Activated CD8-positive, alpha-beta memory T cell treated with anti-CD3 and anti-CD28 coated beads for 4 hours (primary cell): ENCODE measurements at places on chromosomes 4 and X.

DNA sequence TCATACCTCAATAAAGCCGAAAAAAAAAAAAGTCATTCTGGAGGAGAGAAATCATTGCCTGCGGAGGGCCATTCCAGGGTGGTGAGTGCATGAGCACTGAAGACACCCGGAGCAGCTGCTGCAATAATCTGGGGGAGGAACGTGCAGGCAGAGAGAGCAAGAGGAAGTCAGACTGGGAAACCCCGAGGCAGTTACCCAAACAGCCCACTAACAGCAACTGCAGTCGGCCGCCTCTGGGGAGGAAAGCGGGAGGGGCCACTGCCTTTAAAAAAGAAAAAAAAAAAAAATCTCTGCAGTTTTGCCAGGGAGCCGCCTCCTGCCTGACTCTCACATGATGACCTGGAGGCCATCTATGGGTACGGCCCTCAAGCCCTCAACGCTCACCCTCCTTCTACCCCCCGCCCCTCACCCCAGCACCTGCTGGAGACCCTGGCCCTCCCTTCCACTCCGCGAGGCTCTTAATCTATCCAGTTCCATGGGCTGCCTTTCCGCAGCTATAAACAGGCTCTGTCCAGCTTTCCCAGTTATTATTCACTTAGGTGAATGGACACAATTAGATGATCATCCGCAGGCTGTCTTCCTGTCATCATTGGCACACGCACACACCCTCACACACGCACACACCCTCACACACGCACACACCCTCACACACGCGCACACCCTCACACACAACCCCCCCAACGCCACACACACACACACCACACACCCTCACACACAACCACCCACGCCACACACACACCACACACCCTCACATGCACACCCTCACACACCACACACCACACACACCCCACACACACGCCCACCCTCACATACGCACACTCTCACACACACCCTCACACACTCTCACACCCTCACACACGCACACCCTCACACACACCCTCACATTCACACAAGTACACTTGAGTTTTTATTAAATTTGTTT, 3.4 kb upstream of the AVPR2 start:
- DNase-seq = peak; percentile 29

GRCh38 chr4:174216799-174217272, 66.6 kb downstream of the FBXO8 start:
- no peak for DNase-seq

GRCh38 chr4:90113881-90114457, 13.2 kb upstream of the CCSER1 start:
- no peak for DNase-seq

GRCh38 chrX:118528071-118528737, 32.6 kb downstream of the DOCK11 start:
- no peak for DNase-seq

DNA sequence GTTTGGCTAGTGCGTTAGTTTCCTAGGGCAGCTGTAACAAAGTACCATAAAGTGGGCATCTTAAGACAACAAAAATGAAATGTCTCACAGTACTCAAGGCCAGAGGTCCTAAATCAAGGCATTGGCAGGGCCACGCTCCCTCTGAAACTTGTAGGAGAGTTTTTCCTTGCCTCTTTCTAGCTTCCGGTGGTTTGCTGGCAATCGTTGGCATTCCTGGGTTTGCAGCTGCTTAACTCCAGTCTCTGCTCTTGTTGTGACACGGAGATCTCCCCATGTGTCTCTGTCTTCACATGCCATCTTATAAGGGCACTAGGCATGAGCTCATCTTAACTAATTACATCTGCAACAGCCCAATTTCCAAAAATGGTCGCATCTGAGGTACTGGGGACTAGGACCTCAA, 362.0 kb upstream of the BOD1L1 start:
- no peak for DNase-seq

DNA sequence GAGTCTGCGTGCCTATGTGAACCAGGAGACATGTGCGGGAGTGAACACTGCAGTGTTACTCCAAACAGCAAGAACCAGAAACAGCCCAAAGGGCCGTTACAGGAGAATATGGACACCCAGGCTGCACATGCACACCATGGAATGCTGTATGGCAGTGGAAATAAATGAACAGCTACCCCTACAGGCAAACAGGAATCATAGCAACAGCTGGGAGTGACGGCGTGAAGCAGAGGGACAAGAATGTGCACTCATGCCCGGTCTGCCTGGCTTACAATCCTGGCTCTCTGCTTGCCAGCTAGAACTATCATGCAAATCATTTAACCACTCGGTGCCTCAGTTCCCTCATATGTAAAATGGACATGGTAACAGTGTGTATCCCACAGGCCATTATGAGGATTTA, 16.6 kb downstream of the GPKOW start:
- no peak for DNase-seq

DNA sequence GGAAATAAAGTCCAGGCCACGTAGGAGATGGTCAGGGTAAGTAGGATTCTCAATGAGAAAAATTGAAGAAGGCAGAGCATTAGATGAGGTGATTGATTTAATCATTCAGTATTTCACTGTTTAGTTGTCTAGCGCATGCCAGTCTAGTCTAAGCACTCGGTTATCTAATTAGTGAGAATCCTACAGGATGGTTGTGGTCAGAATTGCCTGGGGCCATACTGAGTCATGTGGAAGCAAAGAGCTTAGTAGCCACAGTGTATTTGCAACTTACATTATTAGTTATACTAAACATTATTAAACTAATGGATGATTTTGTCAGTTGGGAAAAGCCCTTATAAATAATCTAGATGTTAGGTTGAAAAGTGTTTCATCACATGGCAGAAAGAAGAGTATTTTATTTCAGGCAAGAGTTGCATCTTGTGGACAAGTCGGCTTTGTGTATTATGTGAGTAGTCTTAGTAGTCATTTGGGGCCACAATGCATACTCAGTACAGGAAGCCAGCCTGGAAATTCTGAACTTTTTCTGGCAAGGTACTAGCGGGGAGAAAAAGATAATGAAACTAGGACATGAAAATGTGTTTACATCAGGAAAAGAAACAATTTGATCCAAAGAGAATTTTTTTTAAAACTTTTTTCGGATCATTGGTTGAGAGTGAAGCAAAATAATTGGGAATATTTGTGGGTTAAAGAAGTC, 31.9 kb downstream of the CPEB2 start:
- DNase-seq = no peak

DNA sequence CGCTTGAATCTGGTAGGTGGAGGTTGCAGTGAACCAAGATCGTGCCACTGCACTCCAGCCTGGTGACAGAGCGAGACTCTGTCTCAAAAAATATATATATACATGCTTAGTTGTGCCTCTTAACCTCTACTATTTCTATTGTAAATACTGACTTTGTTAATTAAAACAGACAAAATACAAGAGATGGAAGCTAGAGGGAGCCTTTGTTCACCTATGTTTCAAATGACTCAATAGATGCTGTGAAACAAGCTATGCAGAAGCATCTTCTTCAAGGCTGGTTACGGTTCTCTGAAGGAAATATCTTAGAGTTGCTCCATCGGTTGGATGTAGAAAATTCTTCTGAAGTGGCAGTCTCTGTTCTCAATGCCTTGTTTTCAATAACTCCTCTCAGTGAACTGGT, 6.2 kb downstream of the NCAPG start:
- DNase-seq = no peak

DNA sequence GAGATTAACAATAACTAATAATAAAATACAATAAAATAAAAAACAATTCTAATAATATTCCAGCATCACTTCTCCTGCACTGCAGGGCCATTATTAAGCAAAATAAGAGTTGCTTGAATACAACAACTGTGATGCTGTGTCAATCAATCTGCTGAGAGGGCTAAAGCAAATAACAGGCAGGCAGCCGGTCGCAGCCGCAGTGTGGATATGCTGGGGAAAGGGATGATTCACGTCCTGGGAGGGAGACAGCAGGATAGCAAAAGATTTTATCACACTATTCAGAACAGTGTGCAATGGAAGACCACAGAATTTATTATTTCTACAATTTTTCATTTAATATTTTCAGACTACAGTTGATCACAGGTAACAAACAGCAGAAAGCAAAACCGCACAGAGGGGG, 76.5 kb upstream of the SMARCAD1 start:
- DNase-seq = no peak

- no peak for DNase-seq
These were observed 147.2 kb upstream of the BCOR start for GRCh38 chrX:40244980-40245379.

- no peak for DNase-seq
These were observed 1262.7 kb upstream of the PABPC4L start for GRCh38 chr4:135464311-135464710.

GRCh38 chrX:148385471-148385870, 114.9 kb upstream of the AFF2 start:
- no peak for DNase-seq

GRCh38 chr4:61049018-61049417, 151.1 kb upstream of the ADGRL3 start:
- DNase-seq = no peak

- DNase-seq = no peak
These were observed 15.1 kb downstream of the CSF2RA start for GRCh38 chrX:1283741-1284140.

GRCh38 chr4:37740546-37740945, 54.4 kb upstream of the RELL1 start:
- no peak for DNase-seq

- DNase-seq = no peak
These were observed 137.6 kb downstream of the DCK start for GRCh38 chr4:71130827-71131603.

- DNase-seq = no peak
These were observed 3.0 kb upstream of the PHOX2B start for GRCh38 chr4:41751449-41752061.

DNA sequence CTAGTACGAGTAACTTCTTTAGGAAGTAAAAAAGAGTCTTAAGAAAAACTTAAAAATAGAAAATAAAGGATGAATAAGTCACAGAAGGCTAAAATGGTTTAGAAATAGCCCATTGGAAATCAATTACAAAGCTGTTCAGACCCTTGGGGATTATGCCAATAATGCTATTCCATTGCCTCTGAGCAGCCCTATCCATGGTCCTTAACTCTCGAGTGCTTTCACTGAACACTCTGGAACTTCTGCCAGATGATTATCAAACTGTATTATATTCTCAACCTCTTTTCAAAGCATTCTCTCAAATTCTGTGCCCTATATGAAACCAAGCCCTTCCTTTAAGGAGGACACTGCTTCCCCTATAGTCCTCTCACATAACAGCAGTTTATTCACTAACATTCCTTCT, 17.0 kb downstream of the SLC9B1 start:
- DNase-seq = no peak

DNA sequence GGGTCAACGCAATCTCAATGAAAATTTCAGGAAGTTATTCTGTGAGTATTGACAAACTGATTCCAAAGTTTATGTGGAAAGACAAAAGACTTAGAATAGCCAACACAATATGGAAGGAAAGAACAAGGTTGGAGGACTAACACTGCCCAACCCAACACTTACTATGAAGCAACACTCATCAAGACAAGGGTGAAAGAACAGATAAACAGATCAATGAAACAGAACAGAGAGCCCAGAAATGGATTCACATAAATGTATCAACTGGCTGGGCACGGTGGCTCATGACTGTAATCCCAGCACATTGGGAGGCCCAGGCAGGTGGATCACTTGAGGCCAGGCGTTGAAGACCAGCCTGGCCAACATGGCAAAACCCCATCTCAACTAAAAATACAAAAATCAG, 41.2 kb downstream of the FRYL start:
- no peak for DNase-seq

DNA sequence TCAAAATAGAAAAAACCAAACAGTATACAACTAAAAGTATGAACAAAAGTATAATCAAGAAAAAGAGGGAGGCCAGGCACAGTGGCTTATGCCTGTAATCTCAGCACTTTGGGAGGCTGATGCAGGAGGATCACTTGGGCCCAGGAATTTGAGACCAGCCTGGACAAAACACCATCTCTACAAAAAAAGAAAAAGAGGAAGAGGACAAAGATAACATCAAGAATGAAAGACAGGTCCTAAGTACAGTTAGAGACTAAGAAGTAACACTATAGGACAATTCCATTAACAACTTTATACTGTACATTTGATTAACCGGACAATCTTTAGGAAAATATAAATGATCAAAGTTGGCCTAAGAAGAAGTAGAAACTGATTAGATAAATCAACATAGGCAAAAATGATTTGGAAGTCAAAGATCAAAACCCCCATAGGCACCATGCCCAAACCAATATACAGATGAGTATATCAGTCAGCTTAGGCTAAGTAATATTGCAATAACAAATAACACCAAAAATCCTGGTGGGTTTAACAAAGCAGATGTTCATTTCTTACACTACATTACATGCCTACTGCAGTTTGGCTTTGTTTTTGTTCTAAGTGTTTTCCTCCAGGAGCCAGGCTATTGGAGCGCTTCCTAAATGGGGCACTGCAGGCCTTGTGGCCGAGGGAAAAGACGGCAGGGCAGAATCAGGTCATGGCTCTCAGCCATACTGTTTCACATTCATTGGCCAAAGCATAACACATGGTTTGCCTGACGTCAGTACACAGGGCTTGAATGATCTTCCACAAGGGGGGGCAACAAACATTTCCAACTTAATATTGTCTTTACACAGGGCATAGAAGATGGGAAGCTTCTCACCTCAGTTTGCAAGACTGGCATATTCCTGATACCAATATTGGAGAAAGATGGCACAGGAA, 42.2 kb upstream of the HGFAC start:
- no peak for DNase-seq

GRCh38 chr4:3307891-3308575, 15.2 kb downstream of the RGS12 start:
- no peak for DNase-seq

DNA sequence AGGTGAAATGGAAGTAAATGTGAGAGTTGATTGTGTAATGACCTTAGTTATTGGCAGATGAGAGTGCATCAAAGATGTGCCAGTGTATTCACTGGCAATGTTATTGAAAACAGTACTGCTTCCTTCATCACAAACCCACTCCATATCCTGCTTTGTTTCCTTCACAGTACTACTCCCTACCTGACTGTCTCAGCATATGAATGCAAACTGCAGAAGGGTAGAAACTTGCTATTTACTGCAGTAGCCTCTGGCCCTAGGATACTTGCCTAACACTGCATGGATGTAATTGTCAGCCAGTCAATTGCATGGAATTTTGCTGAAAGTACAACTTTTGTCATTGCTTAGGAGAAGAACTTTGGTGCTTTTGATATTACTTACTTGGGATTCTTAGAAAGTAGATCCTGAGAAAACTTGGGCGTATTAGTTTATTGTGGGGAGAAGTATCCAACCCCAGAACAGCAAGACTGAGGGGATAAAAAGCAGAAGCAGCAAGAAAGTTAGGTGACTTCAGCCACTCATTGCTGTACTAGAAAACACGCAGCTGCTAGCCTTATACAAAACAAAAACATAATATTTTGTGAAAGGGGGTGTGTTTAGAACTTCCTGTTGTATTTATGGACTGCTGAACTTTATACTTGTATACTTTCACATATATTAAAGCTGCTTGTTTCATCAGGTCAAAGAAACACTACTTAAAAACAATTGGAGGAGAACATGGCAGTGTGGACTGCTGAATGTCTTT, 219.0 kb downstream of the CCNG2 start:
- no peak for DNase-seq
